Right atrium auricular region (tissue), 2 donors: ENCODE measurements at places on chromosomes 16 and 17. TPM values are rescaled to one million over a fixed set of nuclear protein-coding genes. Genes with fewer than 3 reads are reported as not detected.

GRCh38 chr16:4696172-4696904, 3.0 kb downstream of the NUDT16L1 start:
- peak; percentile 81 for DNase-seq

- DNase-seq, result no peak
Measured at GRCh38 chr17:3695723-3696411, at the start of gene P2RX5. P2RX5 (minus strand) TSS chr17:3696155; CDS start chr17:3696005, 150 bp downstream.

DNA sequence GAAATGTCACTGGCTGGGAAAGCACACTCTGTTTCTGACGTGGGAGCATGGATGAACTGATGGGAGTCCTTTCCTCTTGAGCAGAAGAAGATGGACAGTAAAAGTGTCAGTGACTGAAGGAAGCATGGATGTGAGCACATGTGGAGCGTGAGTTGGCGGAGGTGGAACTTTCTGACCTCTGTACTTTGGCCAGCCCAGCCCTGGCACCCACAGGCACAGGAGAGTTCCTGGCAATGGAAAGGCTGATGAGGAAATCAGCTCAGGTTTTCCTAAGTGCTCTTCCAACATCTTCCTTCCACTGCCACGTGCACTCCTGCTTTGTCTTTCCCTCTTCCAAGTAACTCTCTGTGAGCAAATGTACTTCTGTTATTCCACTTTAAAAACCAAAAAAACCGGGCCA, 276.8 kb downstream of the NTN1 start:
- DNase-seq, result no peak

Gene YBX2
- total RNA-seq, result 3.0 TPM

GRCh38 chr17:80639658-80640057, 95.0 kb downstream of the RPTOR start:
- no peak for DNase-seq

Gene RAB34
- 139 TPM for total RNA-seq

- DNase-seq, result peak; percentile 71
Measured at GRCh38 chr16:3157229-3158025, 22.6 kb downstream of the ZNF213 start.

- no peak for DNase-seq
Measured at GRCh38 chr16:268141-269053, 7.3 kb downstream of the RGS11 start.

Gene CDH13
- total RNA-seq, result 75.4 TPM

Gene TAT
- total RNA-seq, result not detected

DNA sequence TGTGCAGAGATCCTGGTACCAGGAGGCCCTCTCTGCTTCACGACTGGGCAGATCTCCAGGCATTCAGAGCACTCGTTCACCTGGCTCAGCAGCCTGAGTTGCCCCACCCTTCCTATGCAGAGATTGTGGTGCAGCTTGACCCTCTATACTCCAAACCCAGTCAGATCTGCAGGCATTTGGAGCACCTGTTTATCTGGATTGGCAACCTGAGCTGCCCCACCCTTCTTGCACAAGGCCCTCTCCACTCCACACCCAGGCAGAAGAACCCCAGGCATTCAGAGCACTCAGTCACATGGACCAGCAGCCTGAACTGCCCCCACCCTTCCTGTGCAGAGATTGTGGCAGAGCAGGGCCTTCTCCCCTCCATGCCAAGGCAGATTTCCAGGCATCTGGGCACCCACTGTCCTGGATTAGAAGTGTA, 88.4 kb upstream of the CDH5 start:
- DNase-seq, result no peak

DNA sequence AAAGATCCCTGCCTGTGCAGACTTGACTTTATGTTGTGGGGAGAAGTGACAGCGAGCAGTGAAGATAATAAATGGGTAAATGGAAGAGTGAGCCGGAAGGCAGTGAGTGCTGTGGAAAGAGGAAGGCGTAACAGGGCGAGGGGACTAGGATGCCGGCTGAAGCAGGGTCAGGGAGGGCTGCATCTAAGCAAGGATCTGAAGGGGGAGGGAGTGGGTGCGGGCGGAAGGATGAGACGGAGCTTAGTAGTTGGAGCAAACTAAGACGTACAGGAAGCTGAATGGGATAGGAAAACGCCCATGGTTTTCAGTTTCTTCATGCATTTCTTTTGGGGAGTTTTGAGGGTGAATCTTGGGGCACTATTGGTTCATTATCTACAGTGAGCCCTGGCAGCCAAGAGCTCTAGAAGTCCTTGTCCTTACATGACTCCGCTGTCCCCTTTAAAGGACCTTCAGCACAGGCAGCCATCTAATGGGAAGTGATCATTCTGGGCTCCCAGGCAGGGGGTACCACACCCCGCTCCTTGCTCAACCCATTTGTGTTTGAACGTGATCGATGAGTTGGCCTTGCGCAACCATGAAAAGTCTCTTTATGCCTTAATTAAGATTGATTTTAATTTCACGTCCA, 10.4 kb upstream of the NAT9 start:
- DNase-seq, result peak; percentile 64

DNA sequence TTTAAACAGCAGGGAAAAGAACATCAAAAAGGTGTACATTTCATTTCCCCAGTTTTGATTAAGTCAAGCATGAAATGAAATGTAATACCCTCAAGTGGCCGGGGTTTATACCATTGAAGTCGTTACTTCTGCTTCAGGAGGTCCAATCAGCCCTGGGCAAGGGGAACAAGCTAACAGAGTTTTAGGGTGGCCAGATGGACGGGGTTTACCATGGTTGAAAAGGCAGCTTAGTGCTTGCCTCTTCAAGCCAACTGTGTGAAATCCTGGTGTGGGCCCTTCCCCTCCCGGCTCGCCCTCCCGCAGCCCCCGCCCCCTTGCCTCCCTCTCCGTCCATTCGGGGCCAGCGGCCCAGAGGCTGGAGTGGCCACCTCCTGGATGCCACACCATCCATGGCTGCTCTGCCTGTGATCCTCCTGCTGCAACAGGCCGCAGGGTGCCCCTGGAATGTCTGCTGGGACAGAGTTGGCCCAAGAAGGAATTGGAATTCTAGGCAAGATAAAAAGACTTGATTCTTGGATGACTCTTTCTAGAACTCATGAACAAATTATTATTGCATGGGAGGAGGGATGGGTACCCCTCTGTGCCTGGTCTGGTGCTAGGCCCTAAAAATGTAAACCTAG, 296.2 kb upstream of the IRX3 start:
- DNase-seq, result no peak

- DNase-seq, result no peak
Measured at GRCh38 chr17:260944-261343, 79.5 kb upstream of the DOC2B start.

- peak; percentile 74 for DNase-seq
Measured at GRCh38 chr16:10752843-10753523, 9.3 kb downstream of the NUBP1 start.

GRCh38 chr16:4313563-4314531, 2.0 kb upstream of the GLIS2 start:
- DNase-seq, result no peak

GRCh38 chr17:27585792-27586191, 45.2 kb upstream of the LGALS9 start:
- no peak for DNase-seq

Gene CCL7
- total RNA-seq, result not detected

GRCh38 chr17:79428988-79429387, 181.9 kb downstream of the RBFOX3 start:
- no peak for DNase-seq

DNA sequence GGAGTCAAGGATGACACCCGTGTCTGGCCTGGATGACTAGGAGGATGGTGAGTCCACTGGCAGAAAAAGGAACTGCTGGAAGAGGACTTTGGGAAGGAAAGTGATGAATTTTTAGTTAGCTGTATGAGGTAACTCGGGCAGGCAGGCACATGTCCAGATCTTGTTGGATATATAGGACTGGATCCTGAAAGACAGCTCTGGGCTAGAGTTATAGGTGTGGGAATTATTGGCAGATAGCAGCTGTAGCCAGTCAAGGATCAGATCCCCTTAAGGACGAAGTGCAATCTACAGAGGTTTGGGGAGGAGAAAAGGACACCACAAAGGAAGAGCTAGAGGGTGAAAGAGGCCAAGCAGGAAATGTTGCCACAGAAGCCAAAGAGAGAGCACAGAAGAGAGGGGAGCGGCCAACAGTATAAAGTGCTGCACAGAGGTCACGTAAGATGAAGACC, 10.1 kb downstream of the CYB5D1 start:
- DNase-seq, result no peak

Gene TMEM235
- total RNA-seq, result not detected

Gene C16orf46
- total RNA-seq, result not detected
